ENCODE measurements at places on chromosomes 5 and 9.

GRCh38 chr5:36181774-36182173, 29.9 kb downstream of the SKP2 start:
- DNase-seq = no peak

DNA sequence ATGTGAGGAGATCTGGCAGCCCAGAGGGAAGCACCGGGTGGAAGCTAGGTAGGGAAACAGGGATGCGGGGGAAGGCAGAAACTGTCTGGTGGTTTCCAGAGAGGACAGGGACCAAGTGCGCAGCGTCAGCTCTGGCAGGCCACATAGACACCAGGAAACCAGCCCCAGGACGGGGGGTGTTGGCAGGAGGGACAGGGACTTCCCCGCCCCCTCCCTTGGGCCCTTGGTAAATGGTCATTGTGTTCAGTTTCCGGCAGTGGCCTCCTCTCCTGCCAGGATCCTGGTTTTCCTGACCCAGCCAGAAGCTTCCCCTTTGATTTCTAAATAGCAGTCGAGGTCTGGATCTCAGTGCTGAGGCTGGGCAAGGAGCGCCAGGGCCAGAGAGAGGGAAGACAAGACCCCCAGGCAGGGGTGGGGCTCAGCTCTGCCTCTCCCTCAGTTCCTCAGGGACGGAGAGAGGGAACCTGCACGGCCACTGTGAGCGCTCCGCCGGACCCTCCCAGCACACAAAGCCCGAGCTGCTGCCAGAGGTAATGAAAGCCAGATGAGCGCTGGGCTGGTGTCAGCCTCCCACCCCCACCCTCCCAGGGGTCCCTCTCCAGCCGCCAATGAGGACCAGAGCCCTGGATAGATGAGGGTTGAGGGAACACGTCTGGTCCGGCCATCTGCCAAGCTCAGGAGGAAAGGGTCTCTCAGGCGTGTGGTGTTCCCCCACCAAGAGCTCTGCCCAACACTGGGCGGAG, 1.8 kb downstream of the RALGDS start:
- DNase-seq = peak; percentile 66

DNA sequence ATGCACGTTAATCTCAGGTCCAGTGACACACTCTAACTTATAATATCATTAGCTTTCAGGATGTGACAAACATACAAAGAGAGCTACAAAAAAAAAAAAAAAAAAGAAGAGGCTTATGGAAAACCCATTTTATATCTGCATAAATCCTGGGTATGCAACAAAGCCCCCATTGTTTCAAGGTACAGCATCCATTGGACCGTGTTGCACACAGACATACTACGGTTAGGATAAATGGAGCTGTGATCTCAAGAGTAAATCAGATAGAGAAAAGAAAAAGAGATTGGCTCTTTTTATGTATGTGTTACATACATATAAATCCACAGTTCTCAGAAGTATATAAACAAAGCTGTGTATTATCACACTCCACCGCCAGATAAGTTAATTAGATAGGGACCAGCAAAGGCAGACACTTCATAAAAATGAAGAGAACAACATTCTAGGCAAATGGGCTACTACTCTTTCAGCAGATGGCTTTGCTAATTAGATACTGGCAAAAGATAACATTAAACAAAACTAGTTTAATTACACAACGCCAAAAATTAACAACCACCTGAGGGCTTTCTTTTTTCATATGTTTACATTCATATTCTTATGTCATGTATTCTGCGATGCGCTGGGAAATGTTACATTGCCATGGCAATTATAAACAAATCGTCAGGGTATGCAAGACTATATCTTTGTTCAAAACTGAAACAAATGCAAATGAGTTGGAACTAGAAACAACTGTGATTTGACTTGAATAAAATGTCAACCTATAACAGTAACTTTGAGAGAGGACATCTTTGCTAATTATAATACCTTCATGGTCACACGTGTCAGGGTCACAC, 304.2 kb downstream of the SEMA5A start:
- no peak for DNase-seq

DNA sequence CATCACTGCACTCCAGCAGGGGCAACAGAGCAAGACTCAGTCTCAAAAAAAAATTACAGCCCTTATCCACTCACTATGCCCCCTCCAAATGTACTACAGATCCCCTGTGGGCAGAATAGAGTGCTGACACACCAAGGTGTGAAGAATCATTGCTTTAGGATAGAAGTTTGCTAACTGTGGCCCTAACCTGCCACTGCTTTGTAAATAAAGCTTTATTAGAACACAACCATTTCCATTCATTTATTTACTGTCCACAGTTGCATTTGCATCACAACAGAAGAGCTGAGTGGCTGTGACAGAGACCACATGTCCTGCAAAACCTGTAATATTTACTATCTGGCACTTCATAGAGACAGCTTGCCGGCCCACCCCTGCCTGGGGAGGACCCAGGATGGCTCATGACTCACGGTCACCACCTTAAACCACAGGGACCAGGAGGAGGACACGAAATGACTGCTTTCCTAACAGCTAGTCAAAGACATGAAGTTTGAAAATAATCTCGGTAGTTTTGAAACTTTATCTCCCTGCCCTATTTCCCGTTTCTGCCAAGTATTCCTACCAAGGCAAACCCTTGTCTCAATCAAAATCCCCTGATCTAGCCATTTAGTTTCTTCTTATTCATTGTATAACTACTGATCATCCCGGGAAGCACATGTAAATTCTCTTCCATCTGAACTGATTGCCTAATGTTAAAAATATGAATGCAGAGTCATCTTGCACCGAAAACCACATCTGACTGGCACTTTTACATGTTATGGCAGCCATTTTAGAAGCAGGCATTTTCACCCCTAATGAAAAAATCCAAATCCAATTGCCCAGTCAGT, 206.1 kb downstream of the SLIT3 start:
- peak; percentile 74 for DNase-seq

DNA sequence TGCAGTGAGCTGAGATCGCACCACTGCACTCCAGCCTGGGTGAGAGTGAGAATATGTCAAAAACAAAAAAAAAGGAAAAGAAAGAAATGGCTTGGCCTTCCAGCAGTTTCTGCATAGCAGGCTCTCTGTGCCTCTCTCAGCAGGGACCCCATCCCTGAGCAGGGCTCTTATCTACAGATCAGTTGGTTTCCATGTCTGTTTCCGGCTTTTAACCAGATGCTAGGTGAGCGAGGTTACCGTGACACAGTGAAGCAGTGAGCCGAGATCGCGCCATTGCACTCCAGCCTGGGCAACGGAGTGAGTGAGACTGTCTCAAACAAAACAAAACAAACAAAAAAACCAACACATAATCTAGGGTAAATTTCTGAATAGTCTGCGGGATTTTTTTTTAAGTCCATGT, 51.4 kb downstream of the COL5A1 start:
- no peak for DNase-seq

- DNase-seq = no peak
These were observed 135.3 kb upstream of the DPYSL3 start for GRCh38 chr5:147645197-147645596.

DNA sequence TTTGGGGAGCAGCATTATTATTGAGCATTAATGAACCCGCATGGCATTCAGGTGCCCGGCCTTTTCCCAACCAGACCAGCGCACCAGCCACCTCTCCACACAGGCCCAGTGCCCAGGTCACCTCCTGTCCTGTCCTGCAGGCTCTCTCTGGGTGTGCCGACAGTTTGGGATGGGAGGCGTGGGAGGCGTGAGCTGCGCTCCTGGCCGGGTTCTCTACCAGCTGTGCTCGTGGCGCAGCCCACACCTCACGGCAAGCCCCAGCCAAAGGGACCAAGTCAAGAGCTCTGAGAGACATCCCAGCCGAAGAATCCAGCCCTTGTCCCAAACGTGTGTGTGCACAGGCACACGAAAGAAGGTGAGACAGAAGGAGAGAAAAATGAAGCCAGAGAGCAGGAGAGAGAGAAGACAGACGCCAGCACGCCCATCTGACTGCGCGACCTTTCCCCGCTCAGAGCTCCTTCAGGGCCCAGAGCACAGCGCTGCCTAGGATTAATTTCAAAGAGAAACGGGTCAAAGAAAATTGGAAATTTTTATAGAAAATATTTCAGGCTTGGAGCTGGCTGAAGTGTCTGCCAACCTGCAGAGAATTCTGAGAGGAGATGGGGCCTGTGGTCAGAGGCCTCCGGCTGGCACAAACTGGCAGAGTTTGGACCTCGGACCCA, 81.7 kb downstream of the ADAMTS2 start:
- DNase-seq = no peak

DNA sequence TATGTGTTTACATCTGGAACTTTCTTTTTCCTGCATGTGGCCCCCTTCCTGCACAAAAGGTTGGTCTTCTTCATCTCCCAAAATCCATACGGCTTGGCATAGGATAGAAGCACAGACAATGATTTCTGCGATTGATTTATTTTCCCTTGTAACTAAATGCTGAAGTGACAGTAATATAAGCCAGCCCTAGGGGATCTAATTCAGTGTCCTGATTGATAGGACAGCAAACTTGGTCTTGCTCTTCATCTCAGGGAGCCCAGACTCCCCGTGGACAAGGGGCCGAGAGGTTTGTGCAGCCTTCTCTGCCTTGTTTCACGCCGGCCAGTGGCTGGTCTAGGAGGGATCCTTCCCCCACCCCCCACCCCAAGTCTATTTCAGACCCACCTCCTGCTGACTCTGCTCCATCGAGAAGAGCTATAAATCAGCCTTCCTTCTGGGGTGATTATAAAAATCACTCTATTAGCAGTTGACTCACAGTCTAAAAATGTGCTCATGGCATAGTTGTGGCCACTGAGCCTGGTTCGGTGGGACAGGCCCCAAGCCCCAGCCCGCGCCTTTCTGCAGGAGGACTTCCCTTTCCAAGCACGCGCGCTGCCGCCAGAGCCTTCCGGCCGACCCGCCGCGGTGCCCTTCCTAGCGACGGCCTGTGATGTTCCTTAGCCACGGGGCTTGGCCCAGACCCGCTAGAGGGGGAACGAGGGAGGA, 89.8 kb upstream of the COL5A1 start:
- peak; percentile 99 for DNase-seq

DNA sequence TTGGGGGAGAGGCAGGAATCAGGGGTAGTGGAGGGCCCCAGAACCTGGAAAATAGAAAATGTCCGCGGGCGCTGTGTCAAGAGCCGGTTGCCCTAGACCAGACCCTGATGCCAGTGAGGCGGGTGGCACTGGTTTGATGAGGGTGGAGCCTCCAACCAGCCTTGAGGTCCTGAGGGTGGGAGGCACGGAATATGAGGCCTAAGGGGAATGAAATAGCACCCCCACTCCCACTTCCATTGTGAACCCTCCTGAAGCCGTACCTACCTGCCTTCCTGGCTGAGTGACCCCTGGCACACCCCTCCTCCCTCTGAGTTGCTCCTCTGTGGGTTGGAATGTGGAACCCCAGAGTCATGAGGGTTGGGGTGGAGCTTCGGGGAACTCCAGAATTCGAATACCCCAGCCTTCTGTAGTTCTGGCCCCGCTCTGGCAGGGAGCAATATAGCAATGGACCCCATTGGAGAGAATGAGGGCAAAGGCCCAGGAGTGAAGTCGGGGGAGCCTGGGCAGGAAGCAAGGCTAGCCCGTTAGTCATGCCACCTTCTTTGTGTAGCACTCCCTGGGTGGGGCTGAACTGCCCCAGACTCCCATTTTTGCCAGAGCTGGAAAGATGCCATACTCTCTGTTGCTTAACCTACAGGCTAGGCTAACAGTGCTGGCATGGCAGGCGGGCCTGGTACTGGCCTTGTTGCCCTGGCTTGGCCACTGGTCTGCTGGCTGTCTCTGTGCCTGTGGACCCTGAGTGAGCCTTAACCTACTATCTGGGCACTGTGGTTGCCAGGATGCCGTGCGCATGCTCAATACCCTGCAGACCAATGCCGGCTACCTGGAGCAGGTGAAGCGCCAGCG, 1.0 kb downstream of the FPGS start:
- peak; percentile 25 for DNase-seq

- no peak for DNase-seq
These were observed 23.2 kb upstream of the ADAMTS16 start for GRCh38 chr5:5116956-5117355.

DNA sequence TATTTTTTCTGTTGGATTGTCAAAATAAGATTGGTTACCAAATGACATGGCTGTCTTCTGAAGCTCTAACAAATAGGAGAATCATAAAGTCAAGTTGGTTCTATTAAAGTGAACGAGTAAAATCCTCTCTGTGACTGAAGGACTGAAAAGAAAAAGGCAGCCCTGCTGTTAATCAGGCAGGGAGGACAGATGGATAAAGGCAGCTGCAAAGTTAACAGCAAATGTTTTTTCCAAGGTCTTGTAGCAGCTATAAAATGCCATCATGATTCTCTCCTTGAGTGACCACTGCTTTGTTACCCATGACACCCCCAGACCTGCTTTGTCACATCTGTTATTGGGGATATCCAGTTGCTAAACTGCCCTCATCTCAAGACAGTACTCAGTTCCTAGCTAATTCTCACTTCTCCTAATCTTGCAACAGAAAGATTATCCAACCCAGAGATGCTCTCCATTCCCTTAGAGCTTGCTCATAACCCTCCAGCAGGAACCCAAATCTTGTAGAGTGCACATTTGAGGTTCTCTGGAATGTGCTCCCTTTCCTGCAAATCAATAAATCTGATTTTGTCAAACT, 89.7 kb upstream of the PARP8 start:
- no peak for DNase-seq

GRCh38 chr5:63213256-63213655, 634.6 kb downstream of the LRRC70 start:
- DNase-seq = no peak

- no peak for DNase-seq
These were observed 1450.4 kb upstream of the CDH9 start for GRCh38 chr5:28488752-28489151.

- DNase-seq = no peak
These were observed 402.3 kb upstream of the SMARCA2 start for GRCh38 chr9:1612886-1613285.

- peak; percentile 41 for DNase-seq
These were observed 27.9 kb downstream of the C1QTNF2 start for GRCh38 chr5:160342413-160342941.

DNA sequence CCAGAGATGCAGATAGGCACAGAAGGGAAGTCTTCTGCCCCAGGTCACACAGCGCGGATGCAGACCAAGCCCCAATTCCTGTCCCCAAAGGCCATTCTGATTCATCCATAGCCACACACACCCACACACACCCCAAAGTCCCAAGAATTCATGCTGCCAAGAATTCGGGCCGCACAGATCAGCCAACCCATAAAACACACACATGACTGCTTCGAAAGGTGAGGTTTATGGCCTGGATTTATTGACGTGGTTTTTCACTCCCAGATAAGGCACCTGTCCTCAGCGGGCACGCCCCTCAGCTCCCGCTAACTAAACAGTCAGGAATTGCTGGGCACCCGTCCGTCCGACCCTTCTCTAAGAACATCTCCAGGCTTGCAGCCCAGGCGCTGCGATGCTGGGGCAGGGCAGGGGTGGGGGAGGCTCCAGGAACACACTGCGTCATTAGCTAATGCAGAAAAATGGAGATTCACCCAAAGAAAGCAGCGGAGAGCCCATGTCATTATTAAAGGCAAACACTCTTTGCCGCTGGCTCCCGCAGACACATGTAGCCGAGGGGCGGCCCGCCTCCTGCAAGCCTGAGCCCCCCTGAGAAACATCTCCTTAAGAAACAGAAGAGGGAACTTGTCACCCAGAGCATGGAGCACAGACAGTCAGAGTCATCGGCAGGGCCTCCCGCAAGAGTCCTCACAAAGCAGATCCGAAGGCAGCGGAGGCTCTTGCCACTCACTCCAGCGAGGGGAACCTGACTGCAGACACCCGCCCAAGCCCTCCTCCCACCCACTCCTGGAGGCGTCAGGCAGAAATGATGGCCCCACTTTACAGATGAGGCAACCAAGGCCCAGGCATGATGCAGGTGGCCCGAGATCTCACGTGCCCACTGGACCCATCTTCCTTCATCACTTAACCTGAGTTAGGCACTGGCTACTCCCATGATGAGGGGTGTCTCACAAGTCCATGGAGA, 19.9 kb downstream of the VAV2 start:
- no peak for DNase-seq

- DNase-seq = no peak
These were observed 9.6 kb upstream of the FLT4 start for GRCh38 chr5:180658774-180659564.

Measured in fibroblast of skin of right biceps (primary cell).